ENCODE measurements at places on chromosomes 11 and 22. TPM values are rescaled to one million over a fixed set of nuclear protein-coding genes. Genes with fewer than 3 reads are reported as not detected.

- H3K4me1 ChIP-seq = no peaks in the 10 kb centered on the region
- H3K27me3 ChIP-seq = no peaks in the 10 kb centered on the region
Measured at GRCh38 chr22:39327995-39328754, 8.8 kb upstream of the RPL3 start.

GRCh38 chr11:35085531-35086165 is 53.3 kb upstream of the CD44 start:
- no peaks in the 10 kb centered on the region for H3K27me3 ChIP-seq
- no peak overlapping the region for H3K4me3 ChIP-seq
- H3K36me3 ChIP-seq = no peaks in the 10 kb centered on the region
- H3K27ac ChIP-seq = no peak overlapping the region
- DNase-seq = no peak
- peaks cover 72% of the 10 kb centered on the region for H3K4me1 ChIP-seq

PLA2G3 gene
- not detected for total RNA-seq

GPR83 gene
- total RNA-seq = not detected

DNA sequence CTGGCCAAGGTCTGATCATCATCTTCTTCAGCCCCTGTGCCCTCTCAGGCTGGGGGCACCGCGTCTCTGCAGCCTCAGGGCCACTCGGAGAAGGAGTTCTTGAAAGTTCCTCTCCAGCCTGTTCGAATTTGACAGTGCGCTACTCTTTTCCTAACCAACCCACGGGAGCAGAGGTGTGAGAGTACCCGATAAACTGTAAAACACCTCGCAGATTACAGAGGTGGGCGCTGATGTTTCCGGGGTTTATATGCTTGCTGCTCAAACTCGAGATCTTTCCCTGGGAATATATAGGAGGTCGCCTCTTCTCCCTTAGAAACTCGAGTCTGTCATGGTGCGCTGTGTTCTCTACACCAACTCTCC is 515 bp downstream of the CTR9 start:
- peak overlapping the region; percentile 79 for H3K4me3 ChIP-seq
- H3K27me3 ChIP-seq = no peaks in the 10 kb centered on the region
- peak overlapping the region; percentile 85 for H3K27ac ChIP-seq
- peaks cover 8% of the 10 kb centered on the region for H3K4me1 ChIP-seq
- DNase-seq = no peak

GRCh38 chr11:109432105-109432504 is 10.1 kb downstream of the C11orf87 start:
- H3K27ac ChIP-seq = no peak overlapping the region
- H3K4me1 ChIP-seq = no peaks in the 10 kb centered on the region
- no peaks in the 10 kb centered on the region for H3K36me3 ChIP-seq
- no peak overlapping the region for H3K4me3 ChIP-seq
- no peak for DNase-seq

- H3K36me3 ChIP-seq = no peaks in the 10 kb centered on the region
- no peaks in the 10 kb centered on the region for H3K4me1 ChIP-seq
- H3K4me3 ChIP-seq = no peak overlapping the region
- H3K27ac ChIP-seq = no peak overlapping the region
- DNase-seq = no peak
Measured at GRCh38 chr11:126647735-126648134, 292.2 kb downstream of the ST3GAL4 start.

- no peaks in the 10 kb centered on the region for H3K4me1 ChIP-seq
- no peaks in the 10 kb centered on the region for H3K36me3 ChIP-seq
- no peak for DNase-seq
- H3K27ac ChIP-seq = no peak overlapping the region
Measured at GRCh38 chr11:122516686-122517085, 138.8 kb upstream of the UBASH3B start.

- H3K4me1 ChIP-seq = no peaks in the 10 kb centered on the region
- no peak for DNase-seq
- no peak overlapping the region for H3K4me3 ChIP-seq
- no peaks in the 10 kb centered on the region for H3K27me3 ChIP-seq
- no peaks in the 10 kb centered on the region for H3K36me3 ChIP-seq
- no peak overlapping the region for H3K27ac ChIP-seq
Measured at GRCh38 chr11:59154610-59155009, 12.0 kb downstream of the FAM111A start.

GRCh38 chr11:72783144-72783905 is 10.5 kb downstream of the STARD10 start:
- peaks cover 7% of the 10 kb centered on the region for H3K4me1 ChIP-seq
- no peaks in the 10 kb centered on the region for H3K36me3 ChIP-seq
- no peak overlapping the region for H3K27ac ChIP-seq
- H3K4me3 ChIP-seq = no peak overlapping the region
- DNase-seq = no peak
- no peaks in the 10 kb centered on the region for H3K27me3 ChIP-seq

HIRA gene
- 22.5 TPM for total RNA-seq

- no peak overlapping the region for H3K4me3 ChIP-seq
- H3K4me1 ChIP-seq = no peaks in the 10 kb centered on the region
- no peak for DNase-seq
- H3K36me3 ChIP-seq = no peaks in the 10 kb centered on the region
- H3K27ac ChIP-seq = no peak overlapping the region
Measured at GRCh38 chr11:107848345-107848744, 10.2 kb downstream of the SLC35F2 start.

MOGAT2 gene
- total RNA-seq = not detected

DNA sequence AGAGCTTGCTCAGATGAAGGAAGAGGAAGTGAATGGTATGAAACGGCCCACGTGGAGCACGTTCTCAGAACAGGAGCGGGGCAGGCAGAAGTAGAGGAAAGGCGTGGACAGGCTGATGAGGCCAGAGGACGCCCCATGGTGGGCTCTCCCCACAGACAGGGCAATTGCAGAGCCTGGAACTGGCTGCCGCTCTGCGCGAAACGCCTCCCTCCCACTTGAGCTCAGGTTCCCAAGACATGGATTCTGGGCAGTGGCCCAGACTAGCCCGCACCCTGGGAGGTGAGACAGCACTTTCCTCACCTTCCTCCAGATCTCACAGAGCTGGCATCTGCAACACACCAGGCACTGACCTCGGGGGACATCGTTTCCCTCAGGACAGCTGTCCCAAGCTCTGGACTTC is 117.6 kb downstream of the PHF21B start:
- H3K4me1 ChIP-seq = no peaks in the 10 kb centered on the region
- H3K27me3 ChIP-seq = no peaks in the 10 kb centered on the region
- no peak overlapping the region for H3K27ac ChIP-seq
- no peak overlapping the region for H3K4me3 ChIP-seq

All from naive thymus-derived CD4-positive, alpha-beta T cell (primary cell).